ENCODE measurements at places on chromosomes 13 and 19. TPM values are rescaled to one million over a fixed set of nuclear protein-coding genes. Genes with fewer than 3 reads are reported as not detected.

Gene SLC25A42
- total RNA-seq = 9.7 TPM

Gene ZNF878
- total RNA-seq = 0.60 TPM

Gene BBC3
- 14.2 TPM for total RNA-seq

Gene SIGLEC14
- total RNA-seq = 11.5 TPM

Gene LGALS14
- not detected for total RNA-seq

Gene PRODH2
- 9.0 TPM for total RNA-seq

Gene FPR3
- total RNA-seq = 8.5 TPM

Gene VSIG10L
- 1.8 TPM for total RNA-seq

- no peak for DNase-seq
Measured at GRCh38 chr13:44389060-44389666, 15.5 kb downstream of the SERP2 start.

DNA sequence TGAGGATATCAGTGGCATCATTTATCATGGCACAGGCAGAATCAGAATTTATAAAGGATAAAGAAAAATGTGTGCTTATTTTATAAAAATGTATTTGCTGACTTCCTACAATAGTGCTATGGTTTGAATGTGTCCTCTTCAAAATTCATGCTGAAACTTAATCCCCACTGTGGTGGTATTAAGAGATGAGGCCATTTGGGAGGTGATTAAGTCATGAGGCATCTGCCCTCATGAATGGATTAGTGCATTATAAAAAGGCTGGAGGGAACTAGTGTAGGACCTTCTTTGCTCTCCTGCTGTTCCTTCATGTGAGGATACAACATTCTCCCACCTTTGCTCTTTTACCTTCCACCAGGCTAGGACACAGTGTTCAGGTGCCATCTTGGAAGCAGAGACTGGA, 212.8 kb downstream of the RFC3 start:
- no peak for DNase-seq

DNA sequence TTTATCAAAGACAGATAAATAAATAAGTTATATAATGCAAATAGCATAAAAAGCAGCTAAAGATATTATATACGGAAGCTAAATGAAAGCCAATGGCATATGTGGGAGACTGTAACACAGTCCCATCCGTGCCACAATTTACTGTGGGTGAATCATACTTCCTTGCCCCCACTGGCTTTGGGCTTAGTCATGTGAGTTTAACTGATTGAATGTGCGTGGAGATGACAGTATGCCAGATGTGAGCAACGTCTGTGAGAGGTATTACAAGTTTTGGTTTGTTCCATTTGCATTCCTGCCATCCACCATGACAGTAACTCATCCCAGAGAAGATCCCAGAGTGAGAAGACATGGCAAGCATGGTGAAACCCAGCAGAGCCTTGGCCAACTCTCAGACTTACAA, 340.0 kb downstream of the SUCLA2 start:
- no peak for DNase-seq

DNA sequence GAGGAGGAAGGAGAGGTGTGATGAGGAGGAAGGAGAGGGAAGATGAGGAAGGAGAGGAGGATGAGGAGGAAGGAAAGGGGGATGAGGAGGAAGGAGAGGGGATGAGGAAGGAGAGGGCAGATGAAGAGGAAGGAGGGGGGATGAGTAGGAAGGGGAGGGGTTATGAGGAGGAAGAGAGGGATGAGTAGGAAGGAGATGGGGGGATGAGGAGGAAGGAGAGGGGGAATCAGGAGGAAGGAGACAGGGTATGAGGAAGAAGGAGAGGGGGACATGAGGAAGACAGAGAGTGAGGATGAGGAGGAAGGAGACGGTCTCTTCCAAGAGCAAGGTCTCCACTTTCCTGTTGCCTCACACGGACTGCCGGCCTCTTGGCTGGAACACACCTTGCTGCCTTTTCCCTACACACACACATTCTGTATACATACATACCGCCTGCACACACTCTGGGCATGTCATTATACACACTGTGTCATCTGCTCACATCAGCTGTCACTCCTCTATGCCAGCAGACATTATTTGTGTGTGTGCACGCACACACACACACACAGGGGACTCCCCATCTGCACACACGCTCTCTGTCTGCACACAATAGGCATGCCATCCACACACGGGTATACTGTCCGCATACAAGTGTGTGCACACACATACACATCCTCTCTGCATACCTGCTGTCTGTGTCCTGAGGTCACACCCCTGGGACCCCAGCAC, 11.1 kb upstream of the VSTM2B start:
- no peak for DNase-seq

DNA sequence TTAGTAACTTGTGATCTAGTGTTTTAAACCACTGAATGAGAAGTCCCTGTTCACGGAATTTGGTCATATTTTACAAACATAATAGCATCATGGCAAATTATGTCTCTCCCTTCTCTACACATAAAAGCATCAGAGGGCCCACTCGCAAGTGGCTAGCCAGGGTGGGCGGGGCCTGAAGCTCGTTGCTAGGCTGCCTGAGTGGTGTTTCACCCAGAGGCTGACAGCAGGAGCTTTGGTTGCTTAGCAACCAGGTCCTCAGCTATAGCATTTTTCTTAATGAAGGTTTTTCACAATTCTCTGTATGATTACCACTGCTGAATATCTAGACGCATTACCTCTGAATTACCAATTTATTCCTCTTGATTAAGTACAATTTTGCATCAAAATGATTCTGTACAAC, 126.5 kb downstream of the NALCN start:
- DNase-seq = no peak

GRCh38 chr13:112769615-112770014, 79.8 kb downstream of the ATP11A start:
- DNase-seq = peak; percentile 37

- DNase-seq = no peak
Measured at GRCh38 chr19:39296906-39297305, 699 bp downstream of the IFNL1 start.

- no peak for DNase-seq
Measured at GRCh38 chr13:30332456-30333143, 25.2 kb upstream of the KATNAL1 start.

DNA sequence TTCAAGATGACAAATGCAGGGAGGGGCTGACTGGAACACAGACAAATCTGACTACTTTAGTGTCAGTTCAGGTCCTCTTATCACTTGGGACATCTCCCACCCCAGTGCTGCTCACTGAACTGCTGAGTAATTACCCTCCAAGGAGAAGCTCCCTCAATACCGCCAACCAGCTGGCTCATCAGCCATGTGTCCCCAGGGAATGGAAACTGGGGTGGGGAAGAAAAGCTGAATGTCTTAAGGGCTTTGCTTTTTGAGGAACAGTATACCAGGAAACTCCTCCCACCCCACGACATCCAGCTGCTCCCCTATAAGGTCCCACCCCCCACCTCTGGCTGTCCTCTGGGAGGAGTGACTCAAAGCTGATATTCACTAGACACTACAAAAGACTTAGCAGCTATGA, 2.0 kb downstream of the ZNF823 start:
- DNase-seq = peak; percentile 27

- no peak for DNase-seq
Measured at GRCh38 chr19:2554856-2555255, 78.9 kb downstream of the GADD45B start.

GRCh38 chr13:40243047-40243446, 423.4 kb downstream of the FOXO1 start:
- no peak for DNase-seq

DNA sequence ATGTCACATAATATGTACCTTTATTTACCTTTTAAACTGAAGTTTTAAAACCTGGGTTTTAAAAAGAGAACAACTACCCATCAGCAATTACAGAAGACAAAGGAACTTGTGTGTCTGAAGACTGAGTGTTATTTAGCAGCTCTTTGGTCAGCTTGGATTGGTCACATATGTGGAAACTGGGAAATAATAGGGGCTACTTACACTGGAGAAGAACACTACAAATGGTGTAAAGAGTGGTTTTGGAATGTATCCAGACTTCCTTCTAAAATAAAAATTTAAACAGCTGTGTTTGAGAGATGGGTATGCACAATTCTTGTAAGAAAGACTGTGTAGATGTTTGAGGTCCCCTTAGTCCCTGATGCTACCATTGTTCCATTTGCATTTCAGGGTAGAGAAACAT, 13.3 kb downstream of the TNFRSF19 start:
- no peak for DNase-seq

DNA sequence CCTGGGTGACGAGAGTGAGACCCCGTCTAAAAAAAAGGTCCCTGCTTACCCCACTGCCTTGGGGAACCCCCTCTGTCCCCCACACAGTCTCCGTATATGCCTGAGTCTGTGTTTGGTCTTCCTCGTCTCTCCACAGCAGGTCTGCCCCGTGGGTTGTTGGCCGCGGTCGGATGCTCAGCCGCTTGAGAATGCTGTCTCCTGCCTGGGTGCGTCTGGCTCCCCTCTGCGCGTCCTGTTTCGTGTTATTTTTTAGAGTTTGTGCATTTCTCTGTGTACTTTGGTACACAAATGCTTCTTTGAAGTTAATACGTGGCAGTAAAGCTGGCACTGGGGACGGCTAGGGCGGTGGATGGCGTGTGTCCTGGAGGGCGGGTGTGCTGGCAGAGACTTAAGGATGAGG, 34.9 kb downstream of the KDM4B start:
- no peak for DNase-seq

DNA sequence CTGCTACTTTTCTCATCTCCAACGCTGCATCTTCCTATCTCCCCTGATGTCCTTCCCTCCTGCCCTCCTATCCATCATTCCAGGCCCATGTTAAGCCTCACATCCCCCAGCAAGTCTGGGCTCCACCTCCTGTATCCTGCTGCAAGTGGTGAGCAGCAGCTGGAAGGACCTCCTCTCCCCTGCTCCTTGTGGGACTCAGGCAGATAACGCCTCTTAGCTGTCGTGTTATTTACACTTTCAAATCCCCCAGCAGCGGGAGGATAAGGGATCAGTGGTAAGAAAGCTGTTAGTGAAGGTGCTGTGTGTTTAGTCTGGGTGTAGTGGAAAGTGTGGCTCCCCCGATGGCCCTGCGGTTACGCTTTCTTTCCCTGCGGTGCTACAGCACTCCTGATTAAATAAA, 211.9 kb downstream of the ZNF536 start:
- DNase-seq = no peak

DNA sequence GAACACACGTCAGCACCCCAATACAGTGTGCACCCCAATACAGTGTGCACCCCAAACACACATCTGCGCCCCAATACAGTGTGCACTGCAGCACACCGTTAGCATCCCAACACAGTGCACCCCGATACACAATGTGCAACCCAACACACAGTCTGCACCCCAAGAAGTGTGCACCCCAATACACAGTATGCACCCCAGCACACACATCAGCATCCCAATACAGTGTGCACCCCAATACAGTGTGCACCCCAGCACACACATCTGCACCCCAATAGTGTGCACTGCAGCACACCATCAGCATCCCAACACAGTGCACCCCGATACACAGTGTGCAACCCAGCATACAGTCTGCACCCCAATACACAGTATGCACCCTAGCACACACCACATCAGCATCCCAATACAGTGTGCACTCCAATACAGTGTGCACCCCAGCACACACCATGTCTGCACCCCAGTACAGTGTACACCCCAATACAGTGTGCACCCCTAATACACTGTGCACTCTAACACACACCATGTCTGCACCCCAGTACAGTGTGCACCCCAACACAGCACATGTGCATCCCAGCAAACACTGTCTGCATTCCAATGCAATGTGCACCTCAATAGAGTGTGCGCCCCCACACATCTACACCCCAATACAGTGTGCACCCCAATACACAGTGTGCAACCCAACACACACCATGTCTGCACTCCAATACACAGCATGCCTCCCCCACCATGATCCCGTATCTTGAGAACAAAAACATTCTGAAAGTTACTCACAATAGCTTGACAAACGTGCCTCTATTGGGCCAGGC, 855 bp upstream of the CARS2 start:
- no peak for DNase-seq

- no peak for DNase-seq
Measured at GRCh38 chr13:30816736-30817135, 81.4 kb downstream of the ALOX5AP start.

- peak; percentile 53 for DNase-seq
Measured at GRCh38 chr19:36051236-36051635, 2.8 kb downstream of the THAP8 start.

GRCh38 chr13:79531542-79532254, 50.7 kb downstream of the NDFIP2 start:
- DNase-seq = no peak

DNA sequence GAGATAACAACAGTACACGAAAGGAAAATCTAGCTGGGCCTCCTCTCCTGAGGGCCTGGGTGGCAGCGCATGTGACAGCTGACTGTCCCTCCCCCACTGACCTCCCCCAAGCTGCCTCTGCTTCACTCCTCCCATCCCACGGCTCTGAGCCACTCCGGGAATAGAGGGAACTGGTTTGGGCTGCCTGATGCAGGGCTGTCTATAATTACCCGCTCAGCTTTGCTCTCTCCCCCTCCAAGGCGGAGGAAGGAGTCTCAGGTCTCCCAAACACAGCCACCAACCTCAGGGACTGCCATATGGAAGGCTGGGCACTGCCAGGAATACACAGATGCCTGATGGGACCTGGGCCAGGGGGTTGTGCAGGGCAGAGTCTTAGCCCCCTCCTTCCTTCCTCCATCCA, 7.9 kb downstream of the NAPA start:
- peak; percentile 46 for DNase-seq

DNA sequence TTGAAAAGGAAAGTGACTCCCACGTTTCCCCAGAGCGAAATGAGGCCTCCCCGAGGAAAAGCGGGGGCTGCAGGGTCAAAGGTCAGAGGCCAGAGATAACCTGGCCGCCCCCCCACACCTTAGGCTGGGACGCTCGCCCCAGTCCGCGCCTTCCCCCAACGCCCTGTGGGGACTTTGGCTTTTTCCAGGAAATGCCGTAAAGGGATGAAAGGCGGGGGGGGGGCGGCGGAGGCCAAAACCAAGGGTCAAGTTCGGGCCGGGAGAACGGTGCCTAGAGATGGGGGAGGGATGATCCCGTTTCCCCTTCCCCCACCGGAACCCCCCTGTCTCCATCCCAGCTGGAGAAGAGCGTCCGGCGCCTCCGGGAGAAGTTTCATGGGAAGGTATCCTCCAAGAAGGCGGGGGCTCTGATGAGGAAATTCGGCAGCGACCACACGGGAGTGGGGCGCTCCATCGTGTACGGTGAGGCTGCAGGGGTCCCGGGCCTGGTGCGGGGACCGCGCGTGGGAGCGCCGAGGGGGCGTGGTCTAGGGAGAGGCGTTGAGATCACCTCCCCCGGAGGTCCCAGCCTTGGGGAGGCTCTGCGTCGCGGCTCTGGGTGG, 575 bp downstream of the SHFL start:
- DNase-seq = peak; percentile 43

DNA sequence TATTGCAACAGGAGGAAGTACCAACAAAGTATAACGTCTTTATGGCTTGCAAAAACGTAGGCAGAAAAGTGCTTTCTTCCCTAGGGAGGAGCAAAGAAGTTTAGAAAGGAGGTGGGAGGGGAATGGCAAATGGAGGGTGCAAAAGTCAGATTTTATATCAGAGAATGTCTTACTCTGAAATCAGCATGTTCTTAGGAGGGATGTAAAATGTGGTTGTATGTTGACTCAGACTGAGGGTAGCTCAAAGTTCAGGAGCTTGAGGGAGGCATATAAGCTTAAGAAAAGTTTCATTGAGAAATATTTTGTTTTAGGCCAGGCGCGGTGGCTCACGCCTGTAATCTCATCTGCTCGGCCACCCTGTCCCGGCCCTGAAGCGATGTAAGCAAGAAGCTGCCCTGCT, 1.7 kb downstream of the ZNF90 start:
- no peak for DNase-seq

- no peak for DNase-seq
Measured at GRCh38 chr13:99652141-99652540, 150.9 kb downstream of the TM9SF2 start.
